ENCODE measurements at places on chromosomes 16 and 17.

DNA sequence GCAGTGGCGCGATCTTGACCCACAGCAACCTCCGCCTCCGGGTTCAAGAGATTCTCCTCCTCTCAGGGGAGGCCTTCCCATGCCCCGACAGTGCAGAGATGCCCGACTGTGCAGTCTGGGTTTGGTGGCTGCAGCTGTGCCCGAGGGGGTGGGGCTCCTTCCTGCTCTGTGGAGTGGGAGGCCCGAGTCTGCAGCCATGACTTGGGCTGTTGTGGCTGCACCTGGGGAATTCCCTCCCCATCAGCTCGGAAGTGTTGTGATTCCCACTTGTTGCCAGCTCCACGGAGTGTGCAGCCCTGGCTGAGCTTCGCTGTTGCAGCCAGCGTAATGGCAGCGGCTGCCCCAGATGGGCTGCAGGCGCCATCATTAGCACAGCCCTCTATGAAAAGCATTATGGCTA, 66.4 kb upstream of the SMIM36 start:
- no peak for DNase-seq

GRCh38 chr17:50661348-50661747, 26.7 kb downstream of the ABCC3 start:
- no peak for DNase-seq

DNA sequence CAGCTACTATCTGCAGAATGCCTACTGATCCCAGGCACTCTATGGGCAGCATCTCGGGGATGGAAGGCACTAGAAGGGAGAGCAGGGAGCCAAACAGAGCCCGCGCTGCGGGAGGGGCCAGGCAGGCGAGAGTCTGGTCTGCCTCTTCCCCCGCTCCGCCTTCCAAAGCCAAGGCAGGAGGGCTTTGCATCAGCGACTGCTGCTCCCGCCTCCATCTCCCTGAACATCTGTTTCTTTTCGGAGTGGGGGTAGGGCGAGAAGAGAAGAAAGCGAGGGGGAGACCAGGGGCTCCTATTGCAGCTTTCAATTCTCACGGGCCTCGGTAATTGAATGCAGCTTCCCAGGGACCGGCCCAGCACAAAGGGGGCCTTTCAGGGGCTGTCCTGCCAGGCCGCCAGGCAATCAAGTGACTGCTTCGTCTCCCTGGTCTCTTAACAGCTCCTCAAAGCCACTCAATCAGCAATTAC, 31.4 kb upstream of the CDC42EP4 start:
- DNase-seq, result peak; percentile 96

- DNase-seq, result no peak
These were observed 435.0 kb upstream of the KIF2B start for GRCh38 chr17:53387745-53388144.

DNA sequence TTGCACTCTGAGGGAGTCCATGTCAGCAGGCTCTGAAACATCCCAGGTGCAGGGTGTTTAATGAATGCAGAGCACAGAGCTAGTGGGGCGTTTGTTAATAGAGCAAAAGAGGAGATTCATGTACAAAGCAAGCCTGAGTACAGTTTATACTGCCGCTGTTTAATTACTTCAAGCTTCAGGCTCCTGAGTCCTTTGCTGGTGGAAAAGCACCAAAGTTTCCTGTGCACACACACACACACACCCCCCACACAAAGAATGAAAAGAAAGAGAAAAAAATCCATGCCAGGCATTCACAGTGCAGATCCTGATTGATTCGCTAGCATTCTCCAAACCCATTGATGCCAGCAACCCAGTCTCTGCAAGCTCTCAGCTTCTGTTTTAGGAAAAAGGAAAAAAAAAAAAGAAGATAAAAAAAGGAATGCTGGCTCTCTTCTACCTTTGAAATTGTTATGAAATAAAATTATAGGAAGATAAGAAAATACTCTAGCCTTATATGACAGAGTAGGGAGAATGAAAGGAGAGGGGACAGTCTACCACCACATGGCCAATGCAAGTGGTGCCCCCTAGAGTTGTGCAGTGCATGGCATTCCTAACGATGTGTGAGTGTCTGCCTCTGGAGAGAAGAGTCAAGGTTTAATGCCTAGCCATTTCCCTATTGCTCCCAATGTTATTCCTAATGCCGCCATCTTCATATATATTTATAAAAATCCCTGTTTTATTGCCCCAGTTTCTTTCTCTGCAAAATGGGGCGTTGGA, 216.5 kb downstream of the TMEM114 start:
- DNase-seq, result no peak

- peak; percentile 64 for DNase-seq
These were observed 89.1 kb upstream of the TBX2 start for GRCh38 chr17:61310590-61310989.

Measured in mesendoderm (in vitro differentiated cells).